ENCODE measurements at places on chromosomes 2 and 18.

- DNase-seq, result no peak
These were observed 37.4 kb upstream of the THUMPD2 start for GRCh38 chr2:39816428-39816827.

DNA sequence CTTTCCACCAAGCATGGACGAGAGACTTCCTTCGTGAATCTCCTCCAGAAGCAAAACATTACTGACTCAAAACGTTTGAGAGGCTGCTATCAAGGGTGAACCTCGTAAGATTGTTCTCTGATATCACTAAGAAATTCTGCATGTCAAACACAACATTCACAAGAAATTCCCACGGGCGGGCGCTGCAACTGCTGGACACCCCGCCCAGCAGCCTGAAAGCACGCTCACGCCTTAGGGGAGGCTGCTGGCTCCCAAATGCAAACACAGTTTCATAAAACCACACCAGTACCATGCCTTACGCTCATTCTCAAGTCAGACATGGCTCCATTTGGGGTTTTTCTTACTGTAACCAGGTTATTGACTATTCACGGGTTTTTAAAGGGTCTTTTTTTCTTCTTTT lies 39.0 kb downstream of the MBP start:
- no peak for DNase-seq

DNA sequence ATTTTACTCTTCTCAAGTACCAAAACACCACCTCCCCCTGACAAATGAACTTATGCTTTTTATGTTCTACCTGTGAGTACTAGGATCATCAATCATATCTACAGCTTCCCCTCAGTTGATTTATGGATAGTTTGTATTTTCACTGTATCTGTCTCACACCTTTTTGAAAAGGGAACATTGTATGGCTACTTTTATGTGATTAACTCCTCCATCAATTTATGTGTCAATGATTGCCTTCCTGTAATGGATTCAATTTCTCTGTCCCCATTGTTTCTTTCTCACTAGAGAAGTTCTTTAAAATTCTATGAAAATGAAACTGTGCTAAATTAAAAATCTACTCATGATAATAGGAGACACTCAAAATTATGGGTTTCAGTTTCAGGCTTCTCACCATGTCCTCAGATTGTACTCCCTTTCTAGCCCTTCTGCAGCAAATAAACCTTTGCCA lies 935.0 kb downstream of the TRIB2 start:
- no peak for DNase-seq

DNA sequence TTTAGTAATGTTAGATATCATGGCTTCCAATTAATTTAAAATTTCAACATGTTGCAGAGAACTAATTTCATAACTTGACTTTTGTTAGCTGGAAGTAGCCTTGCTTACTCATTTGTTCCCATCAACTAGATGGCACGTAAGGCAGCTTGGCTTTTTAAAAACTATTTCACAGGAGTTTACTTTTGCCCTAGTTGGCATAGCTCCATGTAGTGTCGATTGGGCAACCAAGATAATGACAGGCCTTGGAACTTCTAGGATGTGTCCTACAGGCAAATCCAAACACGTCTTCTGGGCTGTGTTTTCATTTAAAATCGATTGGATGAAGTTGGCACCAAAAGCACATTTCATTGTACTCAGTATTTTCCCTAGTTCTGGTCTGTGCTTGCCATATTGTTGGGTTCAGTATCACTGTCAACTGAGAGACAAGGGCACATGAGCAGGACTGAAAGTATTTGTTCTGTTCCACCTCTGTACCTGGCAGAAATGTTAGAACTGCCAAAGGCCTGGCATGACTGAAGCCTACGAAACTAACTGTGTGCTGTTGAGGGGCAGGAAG lies 29.4 kb downstream of the HADHB start:
- peak; percentile 85 for DNase-seq

DNA sequence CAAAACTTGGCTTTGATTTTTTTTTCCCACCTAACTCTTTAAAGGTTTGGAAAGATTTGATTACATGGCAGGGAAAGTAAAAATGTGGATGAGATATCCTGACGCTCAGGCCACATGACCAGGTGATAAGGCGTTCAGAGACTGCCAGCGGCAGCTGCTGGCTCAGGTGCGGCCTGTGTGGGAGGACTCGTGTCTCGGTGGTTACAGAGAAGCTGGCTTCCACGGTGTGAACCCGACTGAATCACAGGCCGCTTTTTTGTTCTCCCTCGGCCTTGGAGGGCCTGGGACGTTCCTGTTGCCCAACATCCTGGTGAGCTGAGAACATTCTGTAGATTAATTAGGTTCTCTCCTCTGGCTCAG lies 124.2 kb upstream of the ZNF516 start:
- peak; percentile 82 for DNase-seq

DNA sequence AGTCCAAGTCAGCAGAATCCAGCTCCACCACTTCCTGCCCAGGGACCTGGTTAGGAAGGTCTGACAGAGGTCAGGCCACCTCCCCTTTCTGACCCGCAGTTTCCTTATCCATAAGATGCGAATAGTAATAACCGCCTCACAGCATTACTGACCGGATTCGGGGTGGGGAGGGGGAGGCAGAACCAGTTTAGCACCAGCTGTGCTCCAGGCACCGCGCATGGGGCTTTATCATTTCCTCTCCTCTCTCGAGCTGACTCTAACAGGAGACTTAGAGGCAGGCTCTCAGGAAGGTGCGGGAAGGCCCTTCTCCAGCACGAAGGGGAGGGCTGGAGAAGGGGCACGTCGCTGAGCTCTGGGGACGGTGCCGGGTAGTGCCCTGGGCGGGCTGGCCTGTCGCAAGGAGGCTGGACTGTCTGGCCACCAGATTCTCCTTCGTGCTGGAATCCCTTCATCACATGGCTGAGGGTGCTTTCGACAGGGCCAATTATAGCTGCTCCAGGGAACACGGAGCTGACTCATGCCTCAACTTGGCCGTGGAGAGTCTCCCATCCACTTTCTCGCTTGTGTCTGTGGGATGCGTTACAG lies 5.7 kb downstream of the EHD3 start:
- peak; percentile 34 for DNase-seq

DNA sequence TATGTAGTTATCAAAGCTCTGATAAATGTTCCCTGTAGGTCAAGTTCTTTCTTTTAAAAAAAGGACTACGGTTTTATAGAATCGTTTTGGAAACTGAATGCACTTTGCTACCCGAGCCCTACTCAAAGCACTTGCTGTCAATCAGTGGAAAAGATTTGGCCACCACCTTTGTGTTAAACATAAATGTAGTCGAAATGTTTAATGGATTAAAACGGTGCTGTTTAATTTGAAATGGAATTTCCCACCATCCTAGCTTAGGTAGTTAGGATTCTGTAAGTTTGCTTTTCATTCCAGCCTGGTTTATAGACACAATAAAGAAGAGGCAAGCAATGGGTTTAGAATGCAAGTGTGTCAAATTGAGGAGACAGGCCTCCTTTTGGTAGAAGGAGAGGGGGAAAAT lies 69.4 kb upstream of the MMADHC start:
- DNase-seq, result no peak

DNA sequence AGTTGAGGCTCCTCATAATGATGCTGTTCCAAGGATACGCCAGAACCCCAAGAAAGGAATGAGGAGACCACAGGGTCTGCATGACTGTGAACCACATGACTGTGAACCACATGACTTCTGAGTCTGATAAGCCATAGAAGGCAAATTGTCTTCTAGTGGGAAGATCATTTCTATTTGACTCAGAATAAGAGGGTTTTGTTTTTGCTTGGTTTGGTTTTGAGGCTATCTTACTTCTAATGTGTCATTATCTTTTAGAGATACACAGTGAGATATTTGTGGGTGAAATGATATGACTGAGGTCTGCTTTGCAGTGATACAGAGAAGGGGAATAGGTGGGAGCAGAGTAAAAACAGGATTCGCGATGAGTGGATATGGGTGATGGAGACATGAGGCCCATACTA lies 28.9 kb upstream of the BCL2L11 start:
- DNase-seq, result no peak

- no peak for DNase-seq
These were observed 22.5 kb upstream of the NEB start for GRCh38 chr2:151756820-151757219.

GRCh38 chr2:205451901-205452512 lies 230.3 kb upstream of the NRP2 start:
- DNase-seq, result no peak

DNA sequence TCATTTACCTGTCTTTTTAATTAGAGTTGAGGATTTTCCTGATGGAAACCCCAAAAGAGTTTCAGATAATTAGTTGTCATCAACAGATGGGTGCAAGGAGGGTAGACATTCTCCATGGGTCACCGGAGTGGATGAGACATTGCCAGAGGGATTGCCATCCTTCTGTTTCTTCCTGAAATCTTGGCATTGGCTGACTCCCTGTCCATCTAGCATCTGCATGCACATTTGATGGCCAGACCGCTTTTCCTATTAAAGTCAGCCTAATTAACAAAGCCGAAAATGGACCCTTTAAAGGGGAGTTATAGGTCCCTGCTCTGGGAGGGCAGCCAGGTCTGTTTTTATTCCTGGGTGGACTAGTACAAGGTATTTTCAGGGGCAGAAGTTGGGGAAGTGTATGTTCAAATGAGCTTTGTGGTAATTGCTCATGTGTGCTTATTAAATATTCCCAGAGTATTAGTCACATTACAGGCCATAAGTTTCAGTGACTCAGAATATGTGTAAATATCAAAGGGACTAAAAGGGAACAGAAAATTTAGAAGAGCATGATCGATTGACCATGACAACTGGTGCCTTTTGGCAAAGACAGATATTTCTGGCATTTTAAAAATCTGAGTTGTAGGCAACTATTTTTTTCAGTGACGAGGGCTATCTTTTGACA lies 209.8 kb downstream of the PHLPP1 start:
- DNase-seq, result no peak

- no peak for DNase-seq
These were observed 77.5 kb downstream of the NCOA1 start for GRCh38 chr2:24568551-24568950.

DNA sequence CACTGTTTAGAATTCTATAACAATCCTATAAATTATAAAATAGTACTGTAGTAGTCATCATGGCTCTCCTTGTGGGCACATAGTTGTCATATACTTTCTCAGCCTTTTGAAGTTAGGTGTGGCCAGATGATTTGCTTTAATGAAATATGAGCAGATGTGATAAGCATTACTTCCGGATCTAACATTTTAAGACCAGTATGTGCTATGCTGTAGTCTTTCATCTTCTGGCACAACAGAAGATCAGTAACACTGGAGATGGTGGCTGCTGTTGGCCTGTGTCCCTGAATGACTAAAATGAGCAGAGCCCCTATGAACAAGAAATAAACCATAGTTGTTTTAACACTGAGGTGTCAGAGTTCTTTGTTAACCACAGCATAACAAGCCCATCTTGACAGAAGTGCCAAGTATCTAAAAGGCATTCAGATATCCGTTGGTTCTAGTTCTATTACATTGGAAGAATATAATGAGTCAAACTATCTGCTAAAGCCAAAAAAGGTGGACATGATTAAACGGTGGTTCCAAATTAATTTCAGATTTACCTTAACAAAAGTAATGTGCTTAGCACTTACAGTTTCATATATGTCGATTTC lies 6.3 kb downstream of the MEX3C start:
- no peak for DNase-seq

- DNase-seq, result no peak
These were observed 45.5 kb downstream of the CDC42EP3 start for GRCh38 chr2:37625796-37626571.

DNA sequence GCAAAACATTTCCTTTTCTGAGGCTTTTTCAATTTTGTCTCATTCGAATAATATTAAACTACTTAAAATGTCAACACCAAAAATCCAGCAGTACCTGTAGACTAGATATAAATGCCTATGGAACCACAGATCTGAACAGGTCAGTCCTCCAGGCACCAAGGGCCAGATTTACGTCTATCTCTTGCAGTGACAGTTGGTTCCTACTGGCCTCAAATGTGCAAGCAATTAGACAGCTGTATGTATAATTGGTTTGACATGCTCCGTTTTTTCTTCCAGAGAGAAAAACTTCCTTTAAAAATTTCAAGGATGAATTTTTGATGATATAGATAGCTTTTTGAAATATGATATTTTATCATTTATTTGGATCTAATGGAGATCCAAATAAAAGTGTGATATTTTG lies 443.8 kb upstream of the POU3F3 start:
- no peak for DNase-seq

DNA sequence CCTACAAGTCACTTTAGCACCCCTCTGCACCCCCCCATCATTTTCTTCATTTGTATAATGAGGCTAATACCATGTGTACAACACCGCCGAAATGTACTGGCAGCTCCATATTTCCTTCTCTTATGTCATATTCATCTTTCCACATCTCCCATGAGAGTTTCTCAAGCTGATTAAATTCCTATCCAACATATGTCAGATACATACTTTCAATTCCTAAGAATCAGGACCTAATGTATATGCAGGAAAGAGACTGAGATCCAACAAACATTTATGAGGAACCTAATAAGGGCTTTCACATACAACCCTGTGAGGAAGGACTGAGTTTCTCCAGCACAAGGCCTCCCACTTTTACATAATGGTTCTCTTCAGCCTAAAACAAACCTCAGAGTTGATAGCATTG lies 41.9 kb downstream of the PRKD3 start:
- DNase-seq, result no peak

GRCh38 chr2:31243053-31243452 lies 9.1 kb downstream of the EHD3 start:
- DNase-seq, result no peak

DNA sequence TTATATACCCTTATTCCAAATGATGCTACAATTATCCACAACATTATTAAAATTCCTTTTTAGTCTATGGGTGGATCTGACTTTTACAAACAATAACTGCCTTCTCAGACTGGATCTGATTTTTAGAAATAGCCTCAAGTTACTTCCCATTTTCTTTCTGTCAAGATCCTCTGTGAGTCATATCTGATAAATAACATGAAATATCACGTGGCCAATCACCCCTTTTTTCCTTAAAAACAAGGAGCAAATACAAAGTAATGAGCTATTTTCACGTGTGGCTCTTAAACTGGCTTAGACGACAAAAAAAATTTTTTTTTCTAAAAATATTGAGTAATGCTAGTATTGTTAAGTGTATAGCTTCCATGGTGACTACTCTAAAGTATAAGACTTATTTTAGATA lies 6.7 kb downstream of the PELI1 start:
- DNase-seq, result no peak

DNA sequence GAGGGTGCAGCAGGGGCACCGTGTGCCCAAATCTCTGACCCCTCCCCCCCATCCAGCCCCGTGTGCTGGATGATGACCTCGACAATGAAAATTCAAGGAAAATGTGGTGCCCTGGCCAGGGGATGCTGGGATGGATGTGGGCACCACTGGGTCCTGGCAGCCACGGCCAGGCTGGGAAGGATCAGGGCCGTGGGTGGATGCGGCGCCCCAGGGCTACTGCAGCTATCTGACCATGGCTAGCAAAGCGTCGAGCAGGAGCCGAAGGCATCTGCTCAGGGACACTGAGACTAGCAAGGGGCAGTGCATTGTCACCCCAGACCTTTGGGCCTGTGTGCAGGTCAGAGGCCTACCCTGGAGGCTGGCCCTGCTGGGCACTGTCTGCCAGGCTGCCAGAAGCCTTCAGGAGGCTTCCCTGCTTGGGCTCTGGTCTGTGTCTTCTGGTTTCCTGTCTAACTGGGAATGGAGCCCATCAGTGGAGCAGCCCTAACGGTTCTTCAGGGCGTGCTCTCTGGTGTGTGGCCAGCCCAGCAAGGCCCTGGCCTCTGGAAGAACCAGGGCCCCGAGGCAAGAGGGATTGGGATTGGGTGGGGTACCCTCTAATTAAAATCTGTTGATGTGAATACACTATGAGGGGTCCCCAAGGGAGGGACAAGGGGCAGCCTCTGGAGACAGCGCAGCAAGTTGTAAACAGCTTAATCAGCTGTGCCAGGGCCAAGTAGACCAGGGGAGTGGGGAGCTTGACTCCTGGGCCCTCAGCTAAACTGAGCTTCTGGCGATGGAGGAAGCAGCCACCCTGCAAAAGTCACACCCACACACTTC lies 98.0 kb downstream of the STPG4 start:
- no peak for DNase-seq
